Activated naive CD4-positive, alpha-beta T cell (primary cell): ENCODE measurements at places on chromosomes 2 and 18.

DNA sequence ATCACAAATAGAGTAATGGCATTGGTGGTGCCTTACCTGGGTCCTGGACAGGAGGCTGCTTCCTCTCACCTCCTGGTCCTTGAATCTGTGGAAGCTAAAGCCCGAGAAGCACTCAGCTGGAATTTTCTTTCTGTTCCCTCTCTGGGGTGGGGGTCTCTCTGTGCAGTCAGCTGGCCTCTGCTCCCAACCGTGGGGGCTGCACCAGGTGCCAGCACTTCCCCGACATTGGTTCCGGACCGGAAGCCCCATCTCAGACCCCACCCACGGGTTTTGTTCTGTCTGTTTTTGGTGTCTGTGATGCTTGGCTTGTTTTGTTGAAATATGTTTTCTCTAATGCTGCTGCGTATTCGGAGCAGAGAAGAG is 154.7 kb downstream of the TWIST2 start:
- no peak for DNase-seq

DNA sequence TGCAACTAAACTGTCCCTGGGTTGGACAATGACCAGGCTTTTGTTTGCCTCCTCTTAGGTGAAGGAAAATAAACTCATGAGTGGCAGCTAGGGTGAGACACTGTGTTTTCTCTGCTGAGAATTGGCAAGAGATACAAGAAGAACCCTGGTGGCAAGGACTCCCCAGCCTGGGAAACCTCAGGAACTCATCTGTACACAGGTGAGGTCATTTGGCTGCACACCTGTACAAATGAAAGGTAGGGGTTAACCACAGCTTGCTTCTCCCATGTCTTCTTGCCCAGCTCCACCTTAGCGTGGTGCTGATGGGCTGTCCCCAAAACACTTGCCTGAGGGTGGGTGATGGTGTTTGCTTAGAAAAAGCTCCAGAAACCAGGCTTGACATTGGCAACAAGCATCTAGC is 97.2 kb upstream of the FAM136A start:
- DNase-seq: no peak

DNA sequence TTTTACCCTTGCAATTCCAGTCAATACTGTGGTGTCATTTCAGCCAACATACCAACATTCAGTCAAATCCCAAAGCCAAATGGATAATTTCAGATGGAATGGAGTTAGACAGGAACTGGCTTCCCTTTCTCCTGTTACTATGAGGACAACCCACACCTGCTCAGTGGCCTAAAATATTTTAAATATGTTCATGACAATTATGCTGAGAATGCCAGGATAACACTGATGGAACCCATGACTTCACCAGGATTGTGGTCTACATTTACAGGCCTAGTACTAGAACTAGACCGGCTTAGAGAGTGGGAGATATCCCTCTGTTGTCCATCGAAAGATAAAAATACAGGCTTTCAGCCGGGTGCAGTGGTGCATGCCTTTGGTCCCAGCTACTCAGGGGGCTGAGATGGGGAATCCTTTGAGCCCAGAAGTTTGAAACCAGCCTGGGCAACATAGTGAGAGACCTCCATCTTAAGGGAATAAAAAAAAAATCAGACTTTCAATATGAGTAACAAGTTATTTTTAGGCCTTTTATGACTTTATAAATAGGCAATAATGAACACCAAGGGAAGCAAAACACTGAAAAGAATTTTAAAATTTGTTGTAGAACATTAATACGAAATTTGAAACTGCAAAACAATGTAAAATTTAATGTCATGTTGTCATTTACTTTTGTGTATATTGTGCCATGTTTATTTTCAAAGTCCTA is 14.2 kb downstream of the GPATCH11 start:
- no peak for DNase-seq

- DNase-seq: no peak
These were observed 859.1 kb upstream of the ACVR2A start for GRCh38 chr2:146985753-146986152.

DNA sequence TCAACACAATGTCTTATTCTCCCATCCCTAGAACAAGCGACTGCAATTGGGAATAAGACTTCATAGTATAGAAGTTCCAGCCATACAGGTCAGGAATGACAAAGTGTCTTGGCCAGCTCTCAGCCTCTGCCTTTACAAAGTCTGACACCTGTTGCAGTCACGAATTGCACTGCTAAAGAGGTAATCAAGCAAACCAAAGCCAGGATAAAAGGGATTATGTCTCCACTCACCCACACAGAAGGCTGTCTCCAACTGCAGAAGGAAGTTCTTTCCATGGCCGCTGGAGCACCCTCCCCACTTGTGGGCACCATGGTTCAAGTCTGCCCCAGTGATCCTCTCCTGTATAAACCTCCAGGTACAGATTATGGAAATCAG is 114.8 kb upstream of the PKDCC start:
- no peak for DNase-seq

DNA sequence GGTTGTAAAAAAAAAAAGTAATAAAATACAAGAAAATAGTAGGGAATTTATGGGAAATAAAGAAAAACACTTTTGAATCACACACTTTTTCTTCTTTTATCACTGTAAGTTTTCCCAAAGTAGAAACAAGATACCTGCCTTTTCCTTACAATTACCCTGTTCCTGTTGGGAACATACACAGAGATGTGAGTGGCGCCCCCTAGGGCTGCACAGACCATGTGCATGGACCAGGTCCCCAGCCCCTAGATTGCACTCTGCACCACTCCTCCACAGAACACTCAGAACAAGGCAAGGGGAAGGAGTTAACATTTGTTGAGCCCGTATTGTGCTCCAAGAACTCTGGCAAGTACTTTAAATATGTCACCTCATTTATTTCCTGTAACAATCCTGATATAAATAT is 118.7 kb upstream of the NRP2 start:
- no peak for DNase-seq

DNA sequence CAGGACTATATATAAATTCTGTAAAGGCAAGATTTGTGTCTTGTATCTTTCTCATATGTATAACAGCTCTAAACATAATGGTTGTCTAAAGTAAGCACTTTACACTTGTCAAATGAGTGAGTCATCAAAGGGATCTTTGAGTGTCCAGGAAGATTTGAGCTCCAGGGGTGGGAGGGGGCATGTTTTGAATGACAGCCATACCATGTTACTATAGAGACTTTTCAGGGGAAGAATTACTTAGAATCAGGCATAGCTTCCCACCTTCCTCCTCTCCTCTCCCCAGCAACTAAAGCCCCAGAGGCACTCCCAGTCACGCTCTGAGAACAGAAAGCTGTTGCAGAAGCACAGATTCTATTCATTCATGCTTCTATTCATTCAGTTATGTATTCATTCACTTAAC is 65.8 kb upstream of the ALK start:
- DNase-seq: no peak

DNA sequence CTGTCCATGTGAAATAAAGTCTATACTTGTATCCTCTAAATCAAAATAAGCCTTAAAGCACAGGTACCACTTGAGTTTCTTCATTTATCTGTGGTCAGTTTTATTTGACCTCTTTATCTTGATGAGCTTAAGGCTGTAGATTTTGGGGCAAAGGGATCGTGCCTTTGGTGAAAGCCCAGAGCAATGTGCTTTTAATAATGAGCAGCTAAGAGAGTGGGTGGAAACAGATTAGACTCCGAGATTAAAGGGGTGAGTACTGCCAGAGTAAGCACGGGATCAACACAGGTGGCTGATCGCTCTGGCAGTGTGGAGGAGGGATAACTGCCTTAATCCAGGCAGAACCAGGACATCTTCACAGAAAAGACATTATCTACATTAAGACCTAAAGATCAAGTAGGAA is 280.4 kb downstream of the TDRD15 start:
- no peak for DNase-seq

DNA sequence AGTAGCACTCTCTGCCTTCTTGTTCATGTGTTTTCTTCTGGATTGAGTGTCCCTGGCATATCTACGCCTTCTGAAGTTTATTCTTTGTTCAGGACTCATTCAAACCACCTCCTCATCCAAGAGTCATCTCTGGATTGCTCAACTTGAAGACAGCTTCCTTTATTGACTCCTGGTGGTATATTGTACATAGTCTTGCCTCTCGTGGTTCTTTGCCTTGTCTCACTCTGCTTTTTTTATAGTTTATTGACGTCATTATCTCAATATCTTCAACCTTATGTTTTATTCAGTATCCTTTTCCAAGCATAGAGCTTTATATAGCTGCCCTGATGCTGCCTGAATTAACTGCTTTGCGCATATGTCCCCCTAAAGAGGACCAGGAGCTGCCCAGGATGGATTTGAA is 161.7 kb downstream of the INSIG2 start:
- DNase-seq: no peak
